Stimulated activated CD4-positive, alpha-beta T cell treated with anti-CD3 and anti-CD28 coated beads, Interleukin-1b, Interleukin-23, amount 100 ng/mL, for 24 hours (primary cell): ENCODE measurements at places on chromosomes 7 and 10.

- no peak for DNase-seq
Observed at GRCh38 chr7:106772655-106773108, 92.4 kb upstream of the PIK3CG start.

GRCh38 chr10:132062641-132063390, 2.9 kb upstream of the JAKMIP3 start:
- no peak for DNase-seq

- no peak for DNase-seq
Observed at GRCh38 chr10:121694966-121695643, 96.9 kb upstream of the FGFR2 start.

DNA sequence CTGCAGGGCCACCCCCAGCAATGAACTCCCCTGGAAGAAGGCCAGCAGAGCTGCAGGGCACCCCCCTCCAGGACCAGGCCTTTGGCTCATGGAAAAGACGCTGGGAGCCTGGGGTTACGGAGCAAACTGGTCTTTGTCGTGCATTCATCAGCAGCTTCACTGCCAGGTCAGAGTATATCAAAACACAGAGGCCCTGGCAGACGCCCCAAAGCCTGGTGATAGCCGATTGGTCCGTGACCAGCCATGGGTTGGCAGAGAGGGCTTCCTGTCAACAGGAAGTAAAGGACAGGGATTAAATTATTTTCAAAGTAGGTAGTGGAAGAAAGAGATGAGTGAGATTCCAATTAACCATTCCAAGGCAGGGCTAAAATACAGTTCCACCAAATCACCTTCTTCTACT, 9.0 kb downstream of the PRKAG2 start:
- no peak for DNase-seq

GRCh38 chr10:50279489-50279888, 28.2 kb upstream of the ASAH2 start:
- no peak for DNase-seq
